Fibroblast of the aortic adventitia (primary cell): ENCODE measurements at places on chromosomes 6 and 20. TPM values are rescaled to one million over a fixed set of nuclear protein-coding genes. Genes with fewer than 3 reads are reported as not detected.

GRCh38 chr6:55868771-55869479 lies 6.5 kb downstream of the BMP5 start:
- no peak for DNase-seq

The NPBWR2 gene
- total RNA-seq, result not detected in 2 replicates

The FAM217A gene
- total RNA-seq, result not detected in 2 replicates

The ISM1 gene
- 1.1 TPM in 1 of 2 replicates, not detected in the other for total RNA-seq

The TRPC4AP gene
- total RNA-seq, result 53.0 and 91.7 TPM in 2 replicates
